Activated CD4-positive, alpha-beta T cell treated with anti-CD3 and anti-CD28 coated beads for 36 hours (primary cell): ENCODE measurements at places on chromosomes 12 and 14. TPM values are rescaled to one million over a fixed set of nuclear protein-coding genes. Genes with fewer than 3 reads are reported as not detected.

KLRC3 gene
- total RNA-seq = not detected

MMP14 gene
- 2.0 TPM for total RNA-seq

DNA sequence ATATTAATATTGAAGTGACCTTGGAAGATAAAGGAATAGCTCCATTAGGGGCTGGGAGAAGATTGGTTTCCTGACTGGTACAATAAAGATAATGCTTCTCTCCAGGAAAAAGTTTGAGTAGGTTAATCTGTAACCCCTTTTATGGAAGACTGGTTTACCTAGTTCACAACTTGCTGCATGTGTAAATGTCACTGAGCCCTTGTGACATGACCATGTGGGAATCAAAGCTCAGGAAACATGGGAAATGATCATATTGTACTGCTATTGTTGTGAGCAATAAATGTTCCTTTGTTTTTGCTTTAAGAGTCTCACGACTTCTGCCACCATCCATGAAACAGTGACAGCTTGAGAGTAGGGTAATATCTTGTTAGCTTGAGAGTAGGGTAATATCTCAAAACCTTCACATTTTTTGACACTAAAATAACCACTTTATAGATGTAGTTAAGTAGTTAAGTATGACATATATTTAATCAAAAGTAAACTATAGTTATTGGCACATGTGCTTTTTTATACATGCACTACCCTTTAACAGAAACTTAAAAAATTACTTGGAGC is 1338.6 kb downstream of the FSCB start:
- no peak overlapping the region for H3K27ac ChIP-seq
- H3K36me3 ChIP-seq = no peaks in the 10 kb centered on the region
- DNase-seq = no peak
- no peaks in the 10 kb centered on the region for H3K27me3 ChIP-seq
- no peak overlapping the region for H3K4me3 ChIP-seq

RASSF9 gene
- not detected for total RNA-seq

DNA sequence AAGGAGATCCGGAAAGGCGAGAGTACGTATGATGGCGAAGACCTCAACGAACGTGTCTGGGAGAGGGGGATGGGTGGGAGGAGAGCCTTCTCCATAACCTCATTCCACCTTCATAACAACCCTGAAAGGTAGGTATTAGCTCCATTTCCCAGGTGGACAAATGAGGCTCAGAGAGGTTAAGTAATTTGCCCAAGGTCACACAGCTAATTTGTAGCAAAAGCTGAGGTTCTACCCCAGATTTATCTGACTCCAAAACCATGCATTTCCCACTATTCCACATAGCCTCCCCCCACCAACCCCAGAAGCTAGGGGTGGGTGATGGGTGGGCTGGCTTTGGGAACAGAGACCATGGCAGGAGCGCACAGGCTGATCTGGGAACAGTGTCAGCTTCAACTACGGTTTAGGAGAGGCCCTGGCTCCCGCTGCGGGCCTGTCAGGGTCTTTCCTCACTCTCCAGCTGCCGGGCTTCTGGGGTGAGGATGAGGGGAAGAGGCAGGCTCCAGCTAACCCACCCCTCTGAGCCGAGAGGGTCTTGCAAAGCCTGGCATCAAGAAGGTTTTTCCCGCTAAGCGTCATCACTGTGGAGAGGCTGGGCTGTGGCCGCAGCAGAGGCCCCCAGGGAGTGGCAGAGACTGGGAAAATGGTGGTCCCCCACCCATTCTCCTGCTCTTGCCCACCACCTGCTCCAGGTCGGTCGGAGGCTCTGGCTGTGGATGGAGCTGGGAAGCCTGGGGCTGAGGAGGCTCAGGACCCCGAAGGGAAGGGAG is 8.9 kb downstream of the CHGA start:
- DNase-seq = no peak
- H3K4me1 ChIP-seq = no peaks in the 10 kb centered on the region
- H3K27me3 ChIP-seq = no peaks in the 10 kb centered on the region
- H3K4me3 ChIP-seq = no peak overlapping the region
- H3K36me3 ChIP-seq = no peaks in the 10 kb centered on the region

DNA sequence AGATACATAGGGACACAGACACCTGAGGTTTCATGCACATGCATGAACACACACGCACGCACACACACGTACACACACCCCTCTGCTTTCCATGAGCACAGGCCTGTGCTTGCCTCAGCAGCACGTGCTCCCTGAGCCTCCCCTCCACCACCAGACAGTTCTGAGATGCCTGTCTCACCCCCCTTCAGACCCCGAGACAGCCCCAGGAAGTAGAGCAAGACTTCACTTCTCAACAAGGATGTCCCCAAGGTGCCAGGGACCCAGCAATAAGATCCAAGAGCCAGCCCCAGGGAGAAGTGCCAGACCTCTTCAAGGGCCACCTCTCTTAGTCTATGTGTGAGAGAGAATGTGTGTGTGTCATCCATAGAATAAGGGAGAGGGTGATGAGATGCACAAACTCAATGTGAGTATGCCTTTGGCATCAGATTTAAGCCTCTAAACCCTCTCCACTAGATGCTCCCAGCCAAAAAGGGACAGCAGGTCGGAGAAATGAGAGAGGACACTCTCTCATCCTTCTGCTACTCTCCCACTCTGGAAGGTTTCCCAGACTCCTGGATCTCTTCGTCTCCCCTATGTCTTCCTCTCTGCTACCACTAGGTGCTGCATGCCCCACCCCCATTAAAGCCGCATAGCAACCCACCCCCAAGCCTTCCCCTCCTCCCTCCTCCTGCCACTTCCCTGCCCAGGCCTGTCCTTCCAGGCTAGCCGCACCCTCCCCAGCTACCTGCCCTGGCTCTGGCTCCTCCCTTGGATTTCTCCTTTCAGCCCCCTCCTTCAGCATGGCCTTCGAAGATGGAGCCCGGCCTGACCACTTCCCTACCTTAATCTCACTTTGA is 7.7 kb downstream of the RARG start:
- no peaks in the 10 kb centered on the region for H3K27me3 ChIP-seq
- peaks cover 4% of the 10 kb centered on the region for H3K36me3 ChIP-seq
- peak overlapping the region; percentile 74 for H3K27ac ChIP-seq
- peaks cover 65% of the 10 kb centered on the region for H3K4me1 ChIP-seq
- peak; percentile 41 for DNase-seq
- peak overlapping the region; percentile 40 for H3K4me3 ChIP-seq

DNA sequence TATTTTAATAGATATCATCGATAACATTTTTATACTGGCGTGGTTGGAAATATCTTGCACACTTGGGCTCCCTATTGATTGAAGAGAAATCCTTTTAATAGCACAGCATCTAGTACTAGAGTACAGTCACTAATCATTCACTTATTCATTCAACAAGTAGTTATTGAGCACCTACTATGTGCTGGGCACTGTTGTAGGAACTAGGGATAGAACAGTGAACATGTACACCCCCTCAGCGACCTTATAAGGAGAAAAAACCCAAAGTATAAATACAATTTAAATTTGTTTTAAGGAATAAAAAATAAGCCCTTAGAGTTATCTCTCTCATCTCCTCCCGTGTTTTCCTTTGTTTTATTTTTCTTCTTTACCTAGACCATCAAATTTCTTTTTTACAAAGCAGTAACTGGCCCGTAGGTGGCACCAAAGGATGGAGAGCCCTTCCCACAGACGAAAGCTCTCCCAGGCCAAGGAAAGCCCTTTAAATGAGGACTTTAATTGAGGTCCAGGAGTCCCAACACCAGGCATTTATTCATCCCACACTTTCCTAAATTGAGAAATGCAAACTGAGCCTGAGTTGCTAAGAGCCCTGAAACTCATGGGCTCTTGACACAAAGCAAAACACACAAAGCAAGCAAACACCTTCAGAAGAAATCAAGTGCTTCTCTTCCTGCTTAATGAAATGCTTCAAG is 29.0 kb downstream of the PEBP1 start:
- H3K27ac ChIP-seq = no peak overlapping the region
- no peak overlapping the region for H3K4me3 ChIP-seq
- H3K27me3 ChIP-seq = no peaks in the 10 kb centered on the region
- DNase-seq = peak; percentile 49
- H3K36me3 ChIP-seq = peaks cover 34% of the 10 kb centered on the region

- no peak for DNase-seq
- H3K27ac ChIP-seq = no peak overlapping the region
- no peaks in the 10 kb centered on the region for H3K36me3 ChIP-seq
- no peaks in the 10 kb centered on the region for H3K27me3 ChIP-seq
These were observed 552.3 kb downstream of the SLC16A7 start for GRCh38 chr12:60148109-60148508.

DNA sequence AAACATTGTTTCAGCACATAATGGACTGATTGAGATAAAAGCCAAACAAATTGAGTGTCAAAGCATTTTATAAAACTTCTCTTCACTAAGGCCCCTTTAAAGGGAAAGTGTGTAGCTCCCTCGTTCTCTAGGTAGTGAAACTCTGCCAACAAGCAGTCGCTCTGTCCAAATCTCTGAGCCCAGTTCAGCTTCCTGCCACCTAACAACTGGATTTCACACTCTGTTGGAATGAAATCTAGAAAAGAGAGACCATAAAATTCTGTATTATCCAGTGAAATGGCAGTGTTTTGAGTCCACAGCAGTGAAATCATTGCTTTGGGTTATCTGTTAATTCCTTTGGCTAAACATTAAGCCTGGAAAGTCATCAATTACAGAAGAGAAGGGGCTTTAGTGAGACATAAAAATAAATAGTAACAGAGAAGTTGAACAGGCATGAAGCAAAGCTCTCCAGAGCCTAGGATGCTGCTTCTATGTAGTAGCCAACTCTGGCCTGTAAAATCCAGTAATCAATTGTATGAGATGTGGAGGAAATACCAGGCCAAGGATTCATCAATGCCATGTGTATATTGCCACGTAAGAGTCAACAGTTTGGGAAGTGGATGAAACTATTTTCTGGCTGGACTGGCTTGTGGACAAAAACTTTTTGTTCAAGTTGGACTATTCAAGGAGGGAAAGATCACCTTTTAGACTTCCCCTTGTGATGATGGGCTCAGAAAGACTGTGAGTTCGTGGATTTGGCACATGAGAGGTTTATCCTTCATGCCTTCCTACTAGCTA is 122.5 kb downstream of the WIF1 start:
- H3K27ac ChIP-seq = no peak overlapping the region
- H3K27me3 ChIP-seq = peaks cover 23% of the 10 kb centered on the region
- H3K4me3 ChIP-seq = no peak overlapping the region
- no peaks in the 10 kb centered on the region for H3K4me1 ChIP-seq
